H1 (cell line): ENCODE measurements at places on chromosomes 16 and 17. TPM values are rescaled to one million over a fixed set of nuclear protein-coding genes. Genes with fewer than 3 reads are reported as not detected.
A peak's percentile ranks its signal among the peaks of the same experiment; 100 is the strongest.

- H3K4me3 ChIP-seq = no peak overlapping the region
- H3K27ac ChIP-seq = no peak overlapping the region
- H3K27me3 ChIP-seq = no peaks in the 10 kb centered on the region
- DNase-seq = no peak
Observed at GRCh38 chr17:6506679-6507231, 49.6 kb downstream of the PITPNM3 start.

GRCh38 chr16:3246002-3246401, 10.4 kb downstream of the MEFV start:
- no peaks in the 10 kb centered on the region for H3K4me1 ChIP-seq
- no peaks in the 10 kb centered on the region for H3K27me3 ChIP-seq
- H3K36me3 ChIP-seq = no peaks in the 10 kb centered on the region

- peaks cover 7% of the 10 kb centered on the region for H3K4me1 ChIP-seq
- no peak for DNase-seq
- H3K27ac ChIP-seq = no peak overlapping the region
- H3K27me3 ChIP-seq = no peaks in the 10 kb centered on the region
- no peaks in the 10 kb centered on the region for H3K36me3 ChIP-seq
- no peak overlapping the region for H3K4me3 ChIP-seq
Observed at GRCh38 chr16:81817296-81817695, 38.2 kb downstream of the PLCG2 start.

GRCh38 chr17:57357392-57357784, 101.1 kb downstream of the MSI2 start:
- H3K4me1 ChIP-seq = peaks cover 2% of the 10 kb centered on the region
- H3K27ac ChIP-seq = peak overlapping the region; percentile 19; the same call in 1 of the 2 replicates
- no peaks in the 10 kb centered on the region for H3K36me3 ChIP-seq
- no peak for DNase-seq
- no peak overlapping the region for H3K4me3 ChIP-seq
- no peaks in the 10 kb centered on the region for H3K27me3 ChIP-seq

Gene CA5A
- total RNA-seq = not detected in 2 replicates
